Ovary (tissue), 10 donors: ENCODE measurements at places on chromosomes 2 and 18. TPM values are rescaled to one million over a fixed set of nuclear protein-coding genes. Genes with fewer than 3 reads are reported as not detected.

DNA sequence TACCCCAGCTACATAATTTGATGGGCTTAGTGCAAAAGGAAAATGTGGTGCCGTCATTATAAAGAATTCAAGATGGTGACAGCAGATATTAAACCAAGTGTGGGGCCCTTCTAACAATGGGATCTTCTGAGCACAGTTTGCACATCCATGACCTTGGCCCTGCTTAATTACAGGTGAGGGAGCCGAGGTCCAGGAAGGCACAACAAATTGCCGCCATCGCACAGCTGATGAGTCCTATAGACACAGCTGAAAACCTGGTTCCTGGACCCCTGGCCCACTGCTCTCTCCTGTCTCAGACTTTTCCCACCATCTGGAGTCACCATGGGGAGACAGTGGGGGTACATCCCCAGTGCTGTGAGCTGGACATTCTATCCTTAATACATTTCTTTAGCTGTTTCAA, 95.8 kb upstream of the MAP4K3 start:
- no peak for DNase-seq

GRCh38 chr2:48009256-48009655, 103.0 kb upstream of the FBXO11 start:
- DNase-seq = no peak

DNA sequence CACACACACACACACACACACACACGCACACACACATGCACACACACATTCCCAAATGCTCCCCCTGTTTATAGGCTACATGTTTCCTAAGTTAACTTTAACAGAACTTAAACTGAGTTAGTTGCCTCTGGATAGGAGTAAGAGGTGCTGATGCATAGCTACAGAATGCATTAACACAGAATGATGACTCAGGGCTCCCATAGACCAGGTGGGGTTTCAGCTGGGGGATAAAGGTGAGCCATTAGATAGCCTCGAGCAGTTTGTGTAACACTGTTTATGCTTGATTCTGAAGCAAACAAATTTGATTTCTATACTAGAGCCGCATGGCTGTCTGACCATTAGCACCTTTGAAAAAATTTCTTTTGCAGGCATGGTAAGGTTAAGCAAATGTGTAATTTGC, 741.0 kb downstream of the PLCL1 start:
- DNase-seq = no peak

- peak; percentile 66 for DNase-seq
Observed at GRCh38 chr2:240961910-240962299, 36.5 kb upstream of the SNED1 start.

DNA sequence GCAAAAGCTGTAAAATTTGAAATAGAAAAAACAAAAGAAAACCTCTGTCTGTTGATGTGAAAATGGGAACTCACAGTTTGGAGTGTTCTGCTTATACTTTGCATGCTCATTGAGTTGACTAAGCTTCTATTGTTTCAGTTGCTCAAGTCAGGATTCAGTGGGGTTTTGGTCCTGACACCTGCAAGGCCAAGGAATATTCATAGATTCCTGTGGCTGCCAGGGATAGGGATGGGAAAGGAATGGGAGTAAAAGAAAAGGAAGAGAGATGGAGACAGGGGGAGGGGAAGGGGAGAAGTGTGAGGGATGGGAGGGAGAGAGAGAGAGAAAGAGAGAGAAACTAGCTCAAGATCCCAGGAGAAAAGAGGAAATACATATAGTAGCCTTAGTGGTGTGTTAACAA, 1.3 kb downstream of the CPS1 start:
- no peak for DNase-seq

DNA sequence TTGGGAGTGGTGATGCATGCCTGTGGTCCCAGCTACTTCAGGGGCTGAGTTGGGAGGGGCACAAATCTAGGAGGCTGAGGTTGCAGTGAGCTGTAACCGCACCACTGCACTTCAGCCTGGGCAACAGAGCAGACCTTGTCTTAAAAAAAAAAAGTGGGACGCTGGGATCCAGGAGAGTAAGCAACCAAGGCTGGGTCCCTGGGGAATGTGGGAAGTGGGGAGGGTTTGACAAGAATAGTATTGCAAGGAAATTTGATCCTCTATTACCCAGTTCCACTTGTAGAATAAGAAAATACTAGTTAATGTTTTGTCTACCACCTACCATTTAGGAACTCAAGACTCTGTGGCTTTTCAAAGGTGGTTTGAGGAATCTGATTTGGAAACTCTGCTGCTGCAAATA, 21.1 kb upstream of the DYTN start:
- no peak for DNase-seq

DNA sequence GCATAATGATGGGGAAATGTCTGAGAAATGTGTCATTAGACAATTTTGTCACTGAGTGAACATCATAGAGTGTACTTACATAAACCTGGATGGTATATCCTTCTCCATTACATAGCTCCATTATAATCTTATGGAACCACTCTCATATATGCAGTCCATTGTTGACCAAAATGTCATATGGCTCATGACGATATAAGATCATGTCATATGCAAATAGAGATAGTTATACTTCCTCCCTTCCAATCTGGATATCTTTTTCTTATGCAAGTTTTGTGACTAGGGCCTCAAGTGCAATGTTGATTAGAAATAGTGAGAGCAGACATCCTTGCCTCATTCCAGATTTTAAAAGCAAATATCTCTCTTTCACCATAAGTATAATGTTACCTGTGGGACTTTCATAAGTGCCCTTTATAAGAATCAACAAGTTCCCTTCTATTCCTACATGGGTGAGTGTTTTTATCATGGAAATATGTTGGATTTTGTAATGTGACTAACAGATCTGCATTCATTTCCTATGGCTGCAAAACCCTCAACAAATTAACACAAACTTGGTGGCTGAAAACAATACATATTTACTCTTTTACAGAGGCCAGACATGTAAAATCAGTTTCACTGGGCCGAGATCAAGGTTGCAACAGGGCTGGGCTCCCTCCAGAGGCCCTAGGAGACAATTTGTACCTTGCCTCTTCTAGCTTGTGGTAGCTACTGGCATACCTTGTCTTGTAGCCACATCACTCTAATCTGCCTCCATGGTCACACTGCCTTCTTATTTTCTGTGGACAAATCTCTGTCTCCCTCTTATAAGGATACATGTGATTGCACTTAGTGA, 21.6 kb upstream of the SULT1C4 start:
- no peak for DNase-seq

- no peak for DNase-seq
Observed at GRCh38 chr2:173752152-173752551, 213.0 kb downstream of the SP3 start.

GRCh38 chr2:43127208-43127940, 99.0 kb downstream of the ZFP36L2 start:
- peak; percentile 59 for DNase-seq

- DNase-seq = no peak
Observed at GRCh38 chr18:13372531-13372951, 154.0 kb downstream of the LDLRAD4 start.

GRCh38 chr2:150292192-150292591, 195.3 kb downstream of the RND3 start:
- DNase-seq = no peak

DNA sequence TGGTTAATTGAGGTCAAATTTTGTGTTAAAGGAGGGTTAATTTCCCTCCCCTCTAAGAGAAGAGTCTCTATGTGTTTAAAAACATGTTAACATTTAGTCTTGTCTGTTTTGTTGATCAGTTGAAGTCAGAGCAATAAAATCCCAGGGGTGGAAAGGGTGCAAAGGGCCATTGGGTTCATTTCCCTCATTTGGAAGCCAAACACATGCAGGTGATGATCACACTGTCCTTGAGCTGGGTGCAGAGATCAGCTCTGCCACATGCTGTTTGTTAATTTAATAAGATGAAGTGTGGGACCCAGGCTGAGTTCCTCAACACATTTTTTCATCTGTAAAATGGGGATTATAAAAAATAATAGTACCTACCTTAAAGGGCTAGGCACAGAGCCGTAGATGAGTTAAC, 260.9 kb downstream of the LPIN1 start:
- DNase-seq = no peak

- DNase-seq = no peak
Observed at GRCh38 chr2:11677136-11678055, 7.4 kb upstream of the NTSR2 start.

- DNase-seq = no peak
Observed at GRCh38 chr2:191670787-191671186, 7.1 kb upstream of the NABP1 start.

- DNase-seq = no peak
Observed at GRCh38 chr2:209526561-209526960, 102.7 kb downstream of the MAP2 start.

DNA sequence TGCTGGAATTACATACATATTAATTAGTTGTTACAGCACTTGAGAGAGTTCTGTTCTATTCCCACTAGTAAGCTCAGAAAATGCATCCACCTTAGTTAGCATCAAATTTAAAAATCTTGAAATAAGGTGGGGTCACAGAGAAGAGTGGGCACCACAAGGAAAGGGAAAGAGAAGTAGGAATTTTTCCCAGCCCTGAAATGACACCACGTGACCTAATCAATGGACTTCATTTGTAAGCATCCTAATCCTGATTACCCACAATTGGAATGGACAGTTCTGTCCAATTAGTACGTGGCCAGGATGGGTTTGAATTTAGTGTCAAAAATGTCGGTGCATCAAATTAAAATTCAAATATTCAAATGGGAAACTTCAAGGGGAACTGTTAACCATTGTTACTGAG, 186.8 kb downstream of the FIGN start:
- DNase-seq = no peak

- no peak for DNase-seq
Observed at GRCh38 chr2:183123117-183123958, 905 bp upstream of the NUP35 start.

- DNase-seq = no peak
Observed at GRCh38 chr18:34938090-34938489, 103.1 kb upstream of the MAPRE2 start.

DNA sequence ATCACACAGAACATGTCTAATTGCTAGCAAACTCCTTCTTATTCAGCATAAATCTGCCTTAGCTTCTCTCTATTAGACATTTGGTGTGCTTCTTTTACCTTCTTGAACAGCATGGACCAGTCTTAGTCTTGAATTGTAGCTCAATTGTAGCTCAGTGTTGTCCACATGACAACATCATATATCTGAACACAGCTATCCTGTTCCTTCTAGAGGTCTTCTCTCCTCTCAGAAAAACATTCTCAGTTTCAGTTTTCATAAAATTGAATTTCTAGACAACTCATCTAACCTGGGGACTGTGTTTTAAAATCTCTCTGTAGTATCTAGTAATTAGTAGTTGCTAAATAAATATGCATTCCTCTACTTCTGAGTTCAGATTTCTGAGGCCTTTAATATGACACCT, 47.6 kb downstream of the CPO start:
- DNase-seq = no peak

- no peak for DNase-seq
Observed at GRCh38 chr2:26621469-26622199, 19.5 kb downstream of the CIB4 start.

DNA sequence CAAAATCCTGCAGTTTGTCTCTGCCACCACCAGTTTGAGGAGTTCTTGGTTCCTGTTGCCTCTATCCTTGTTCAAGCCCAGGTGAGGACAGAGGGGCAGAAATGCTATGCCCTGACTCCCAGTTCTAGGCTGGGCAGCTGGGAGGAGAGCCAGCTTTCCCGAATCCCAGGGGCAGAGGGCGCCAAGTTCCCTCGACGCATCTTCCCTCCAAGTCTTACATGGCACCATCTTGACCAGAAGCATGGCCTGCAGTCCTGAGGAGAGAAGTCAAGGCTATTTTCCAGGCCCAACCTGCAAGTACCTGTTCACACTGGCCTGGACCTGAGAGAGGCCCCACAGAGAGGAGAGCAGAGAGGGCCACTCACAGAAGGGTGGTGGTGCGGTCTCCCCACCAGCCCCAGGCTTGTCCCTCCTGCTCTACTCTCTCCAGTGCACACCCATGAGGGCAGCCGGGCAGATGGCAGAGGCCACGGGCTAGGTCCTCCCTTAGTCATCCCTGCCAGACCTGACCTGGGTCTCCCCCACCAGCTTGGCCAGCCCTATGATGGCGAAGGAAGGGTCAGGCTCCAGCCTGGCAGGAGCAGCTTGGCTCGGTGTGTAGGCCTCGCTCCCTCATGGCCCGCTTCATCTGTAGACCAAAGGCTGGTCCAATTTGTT, 115.7 kb upstream of the MSTN start:
- no peak for DNase-seq

DNA sequence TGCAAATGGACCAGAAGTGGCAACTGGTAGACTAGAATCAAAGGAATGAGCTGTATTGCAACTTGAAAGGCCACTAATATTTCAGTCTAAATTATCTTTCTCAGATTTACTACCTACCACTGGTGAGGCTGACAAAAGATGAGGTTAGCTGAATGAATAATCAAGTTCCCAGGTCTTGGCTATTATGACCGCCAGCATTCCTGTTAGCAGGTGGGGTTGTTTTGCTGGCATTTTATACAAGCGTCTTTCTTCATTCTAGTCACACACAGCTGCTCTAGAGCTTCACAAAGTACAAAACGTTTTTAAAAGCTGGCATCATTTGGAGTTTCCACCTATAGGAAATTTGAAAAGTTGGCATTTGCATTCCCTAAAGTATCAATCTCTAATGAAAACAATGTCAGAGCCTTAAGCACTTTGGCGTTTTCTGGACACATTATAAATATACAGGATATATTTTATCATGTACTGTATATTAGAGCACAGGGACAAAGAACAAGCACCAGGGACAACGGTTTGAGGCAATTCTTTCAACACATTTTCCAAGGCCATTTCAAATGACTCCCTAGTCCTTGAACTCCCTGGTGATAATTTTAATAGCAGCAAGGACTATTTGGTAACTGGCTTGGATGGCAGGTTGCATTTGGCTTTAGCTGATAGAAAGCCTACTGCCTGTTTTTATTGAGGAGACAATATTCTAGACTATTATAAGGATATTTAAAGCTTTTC, 410.2 kb upstream of the CHST9 start:
- DNase-seq = no peak

GRCh38 chr2:230586328-230586982, 126.2 kb upstream of the CAB39 start:
- DNase-seq = no peak

- no peak for DNase-seq
Observed at GRCh38 chr2:62222674-62223073, 26.8 kb downstream of the B3GNT2 start.

GRCh38 chr2:156800781-156801361, 364.7 kb downstream of the GPD2 start:
- DNase-seq = no peak

The MFSD2B gene
- not detected for total RNA-seq

The PRSS56 gene
- 0.35 TPM for total RNA-seq

The CDK15 gene
- 5.3 TPM for total RNA-seq

The TMEM182 gene
- 2.1 TPM for total RNA-seq

The RAX gene
- not detected for total RNA-seq

The GBX2 gene
- not detected for total RNA-seq

The COPS7B gene
- 30.8 TPM for total RNA-seq

The GPR55 gene
- not detected for total RNA-seq
